ENCODE measurements at places on chromosomes 13 and 19.

DNA sequence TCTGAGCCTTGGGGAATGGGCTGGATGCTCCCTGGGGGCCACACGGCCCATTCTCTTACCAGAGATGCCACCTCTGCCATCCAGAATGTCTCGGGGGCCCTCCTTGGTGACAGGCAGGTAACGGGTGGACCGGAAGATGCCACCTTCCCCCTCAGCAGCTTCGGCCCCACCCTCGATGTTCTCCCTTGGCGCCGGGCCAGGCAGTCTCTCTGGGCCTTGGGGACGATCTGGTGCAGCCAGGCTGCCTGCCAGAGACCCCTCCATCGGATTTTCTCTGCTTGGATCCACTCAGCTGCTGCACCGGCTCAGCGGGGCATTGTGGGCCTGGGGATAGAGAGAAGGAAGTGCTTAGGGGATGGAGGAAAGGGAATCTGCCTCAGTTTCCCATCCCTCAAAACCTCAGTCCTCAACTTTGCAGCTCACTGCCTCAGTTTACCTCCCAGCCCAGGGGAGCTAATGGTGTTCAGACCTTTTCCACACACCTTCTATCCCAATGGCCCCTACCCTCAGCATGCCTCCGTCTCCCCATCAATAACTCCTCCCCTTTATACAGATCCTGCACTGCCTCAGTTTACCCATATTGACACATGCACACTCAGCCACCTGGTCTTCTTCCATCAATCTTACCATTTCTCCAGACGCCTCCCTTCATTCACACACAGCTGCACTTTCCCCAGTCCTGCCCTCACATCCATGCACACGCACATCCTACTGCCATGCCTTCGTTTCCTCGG lies 1.5 kb downstream of the WIZ start:
- DNase-seq, result no peak

- DNase-seq, result no peak
Measured at GRCh38 chr19:16497042-16497441, 848 bp downstream of the C19orf44 start.

GRCh38 chr13:87754097-87754496 lies 82.9 kb downstream of the SLITRK5 start:
- no peak for DNase-seq

DNA sequence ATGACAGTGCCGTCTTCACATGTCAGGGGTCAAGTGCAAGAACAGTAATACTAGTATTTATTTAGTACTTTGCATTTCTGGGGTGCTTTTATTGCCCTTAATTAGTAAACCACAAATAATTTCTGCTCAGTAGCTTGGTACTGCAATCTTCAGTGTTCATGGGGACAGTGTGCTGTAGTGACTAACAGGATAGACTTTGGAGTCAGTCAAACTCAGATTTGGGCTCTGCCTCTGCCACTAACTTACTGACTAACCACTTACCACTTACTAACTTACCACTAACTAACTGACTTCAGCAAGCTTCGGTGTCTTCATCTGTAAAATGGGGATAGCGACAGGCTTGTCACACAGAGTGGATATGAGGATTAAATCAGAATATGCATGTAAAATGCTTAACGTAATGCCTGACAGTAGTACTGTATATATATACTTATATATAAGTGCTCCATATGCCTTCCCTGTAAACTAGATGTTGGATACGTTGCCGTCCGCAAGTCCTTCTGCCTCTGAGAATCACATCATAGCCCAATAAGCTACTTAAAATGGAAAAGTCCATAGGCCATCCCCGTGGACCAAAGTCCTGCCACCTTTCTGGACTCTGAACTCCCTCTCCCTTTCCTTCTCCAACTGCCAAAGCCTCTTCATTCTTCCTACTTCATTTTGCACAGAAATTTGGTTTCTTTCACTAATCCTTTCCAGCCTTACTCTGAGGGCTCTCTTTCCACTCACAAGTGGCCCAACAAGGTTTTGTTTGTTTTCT lies 158.1 kb downstream of the ZIC5 start:
- DNase-seq, result no peak

DNA sequence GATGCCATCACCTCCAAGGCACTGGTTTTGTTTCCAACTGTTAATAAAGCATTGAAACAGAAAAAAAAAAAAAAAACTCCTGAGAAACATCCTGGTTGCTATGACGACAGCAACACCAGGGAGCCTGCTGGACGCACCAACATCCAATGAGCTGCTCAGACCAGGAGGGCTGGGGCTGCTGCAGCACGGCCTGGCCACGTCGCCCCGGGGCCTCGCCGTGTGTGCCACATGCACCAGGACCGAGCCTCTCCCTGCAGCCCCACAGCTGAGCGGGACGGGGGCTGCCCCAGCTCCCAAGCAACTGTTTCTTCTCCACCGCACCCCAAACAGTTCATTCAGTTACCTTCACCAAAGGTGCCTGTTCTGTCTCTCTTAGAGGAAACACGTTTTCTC lies 54.5 kb downstream of the RASA3 start:
- no peak for DNase-seq

DNA sequence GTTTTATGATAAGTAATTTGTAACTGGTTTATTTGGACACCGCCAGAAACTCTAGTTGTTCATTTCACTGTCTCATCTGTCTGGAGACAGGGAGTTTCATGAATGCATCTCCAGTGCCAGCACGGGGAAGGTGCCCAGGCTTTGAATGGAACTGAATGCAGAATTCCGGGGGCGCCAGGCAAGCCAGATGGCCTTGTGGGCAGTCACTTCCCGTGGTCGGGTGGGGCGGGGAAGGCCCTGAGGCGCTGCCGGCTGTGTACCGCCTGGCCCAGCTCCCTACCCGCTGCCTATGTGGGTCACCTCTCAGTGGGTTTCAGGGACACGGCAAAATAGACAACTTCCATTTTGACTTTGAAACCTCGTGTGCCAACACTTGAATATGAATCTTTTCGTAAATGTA lies 28.8 kb upstream of the MCF2L start:
- DNase-seq, result no peak

DNA sequence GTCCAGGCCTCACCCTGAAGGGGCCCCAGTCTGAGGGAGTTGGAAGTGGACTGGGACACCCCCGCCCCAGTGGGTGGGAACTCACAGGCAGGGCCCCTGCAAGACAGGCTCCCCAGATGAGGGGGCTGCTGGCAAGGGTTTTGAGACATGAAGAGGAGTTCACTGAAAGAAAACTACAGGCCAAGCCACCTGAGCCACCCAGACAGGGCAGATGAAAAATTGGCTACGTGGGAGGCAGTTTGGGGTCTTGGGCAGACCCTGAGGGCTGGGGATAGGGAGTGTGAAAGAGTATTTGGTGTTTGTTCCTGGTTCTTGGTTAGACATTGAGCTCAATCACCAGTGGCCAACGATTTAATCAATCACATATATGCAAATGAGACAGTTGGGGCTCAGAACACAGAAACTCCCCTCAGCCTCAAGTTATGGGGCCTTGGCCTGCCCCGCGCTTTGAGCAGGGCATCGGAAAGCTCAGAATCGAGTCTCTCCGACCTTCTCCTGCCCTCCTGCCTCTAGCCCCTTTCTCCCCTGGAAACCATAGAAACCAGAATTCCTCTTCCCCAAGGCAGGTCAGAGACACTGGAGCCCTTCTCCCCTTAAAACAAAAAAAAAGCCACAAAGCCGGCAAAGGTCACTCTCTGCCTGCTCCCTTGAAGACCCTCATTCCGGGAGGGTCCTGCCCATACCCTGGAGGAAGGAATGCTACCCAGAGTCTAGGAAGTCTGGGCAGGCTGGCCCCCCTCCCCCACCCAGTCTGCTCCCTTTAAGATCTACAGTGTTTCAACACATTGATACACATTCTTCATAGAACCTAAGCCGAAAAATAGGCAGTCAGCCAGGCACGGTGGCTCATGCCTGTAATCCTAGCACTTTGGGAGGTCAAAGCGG lies 1.3 kb upstream of the ISYNA1 start:
- DNase-seq, result no peak

DNA sequence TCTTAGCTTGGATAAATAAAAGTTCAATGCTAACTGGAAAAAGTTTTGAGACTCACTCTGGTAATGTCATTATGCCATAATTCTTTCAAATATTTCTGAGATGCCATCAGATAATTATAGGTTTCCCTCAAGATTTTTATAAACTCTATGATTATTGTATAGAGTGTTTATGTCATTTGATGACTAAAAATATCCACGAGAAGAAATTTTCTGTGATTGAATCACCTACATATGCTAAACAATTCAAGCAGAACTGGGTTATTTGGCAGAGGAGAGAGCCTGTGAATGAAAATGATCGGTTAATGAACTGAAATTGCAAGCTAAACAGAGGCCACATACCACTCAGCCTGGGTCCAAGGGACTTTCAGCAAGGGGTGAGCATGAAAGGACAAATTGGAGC lies 92.6 kb upstream of the TSC22D1 start:
- no peak for DNase-seq

DNA sequence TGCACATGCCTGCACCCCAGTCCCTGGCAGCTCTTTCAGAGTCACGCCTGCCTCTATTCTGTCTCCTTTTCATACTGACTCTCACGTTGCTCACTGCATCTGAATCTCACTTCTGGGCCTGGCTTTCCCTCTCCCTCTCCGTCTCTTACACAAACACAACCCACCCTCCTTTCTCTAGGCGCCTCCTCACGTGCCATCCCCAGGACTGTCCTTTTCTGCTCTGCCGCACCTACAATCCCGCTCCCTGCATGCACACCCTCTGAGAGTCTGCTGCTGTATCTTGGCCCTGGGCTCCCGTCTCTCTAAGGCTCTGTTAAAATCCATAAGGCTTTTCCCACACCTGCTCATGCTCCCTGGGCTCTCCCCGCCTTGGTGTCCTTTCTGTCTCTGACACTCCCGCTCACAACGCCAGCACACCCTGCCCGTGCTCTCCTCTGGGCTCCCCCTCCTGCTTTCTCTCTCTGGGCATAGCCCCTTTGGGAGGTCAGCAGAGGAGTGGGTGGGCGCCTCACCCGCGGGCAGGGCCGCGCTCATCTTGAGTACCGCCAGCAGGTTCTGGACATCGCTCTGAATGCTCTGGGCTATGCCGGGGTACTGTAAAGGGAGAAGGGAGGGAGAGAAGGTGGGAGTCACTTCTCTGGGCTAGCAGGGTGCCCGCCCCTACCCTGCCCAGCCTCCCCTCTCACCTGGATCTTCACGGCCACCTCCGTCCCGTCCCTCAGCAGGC lies 12.7 kb upstream of the NUMBL start:
- no peak for DNase-seq

DNA sequence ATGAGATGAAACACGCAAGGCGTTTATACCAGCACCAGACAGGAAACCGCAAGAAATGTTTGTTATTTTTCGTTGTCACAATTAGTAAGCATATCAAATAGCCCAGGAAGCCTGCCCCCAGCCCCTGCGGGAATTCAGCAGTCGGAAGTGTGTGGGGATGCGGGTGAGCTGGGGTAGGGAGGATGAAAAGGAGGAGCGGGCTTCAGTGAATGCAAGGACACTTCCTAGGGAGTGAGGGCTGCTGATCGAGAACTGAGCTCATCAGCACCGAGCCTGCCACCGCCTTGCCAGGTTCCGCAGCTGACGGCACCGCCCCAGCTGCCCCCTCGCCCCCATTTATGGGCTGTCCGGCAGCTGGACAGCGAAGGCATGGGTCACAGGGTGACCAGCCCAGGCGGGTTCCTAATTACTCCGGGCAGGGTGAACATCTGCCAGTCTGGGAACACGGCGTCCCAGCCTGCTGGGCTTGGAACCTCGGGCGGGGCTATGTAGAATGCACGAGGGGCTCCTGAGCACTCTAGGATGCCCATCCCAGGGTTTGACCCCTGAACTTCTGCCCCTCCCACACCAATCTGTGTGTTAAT lies 1.6 kb upstream of the BEST2 start:
- no peak for DNase-seq

- DNase-seq, result no peak
Measured at GRCh38 chr13:21078501-21078900, 17.1 kb upstream of the LATS2 start.

GRCh38 chr19:33344573-33344925 lies 29.0 kb upstream of the CEBPG start:
- no peak for DNase-seq

DNA sequence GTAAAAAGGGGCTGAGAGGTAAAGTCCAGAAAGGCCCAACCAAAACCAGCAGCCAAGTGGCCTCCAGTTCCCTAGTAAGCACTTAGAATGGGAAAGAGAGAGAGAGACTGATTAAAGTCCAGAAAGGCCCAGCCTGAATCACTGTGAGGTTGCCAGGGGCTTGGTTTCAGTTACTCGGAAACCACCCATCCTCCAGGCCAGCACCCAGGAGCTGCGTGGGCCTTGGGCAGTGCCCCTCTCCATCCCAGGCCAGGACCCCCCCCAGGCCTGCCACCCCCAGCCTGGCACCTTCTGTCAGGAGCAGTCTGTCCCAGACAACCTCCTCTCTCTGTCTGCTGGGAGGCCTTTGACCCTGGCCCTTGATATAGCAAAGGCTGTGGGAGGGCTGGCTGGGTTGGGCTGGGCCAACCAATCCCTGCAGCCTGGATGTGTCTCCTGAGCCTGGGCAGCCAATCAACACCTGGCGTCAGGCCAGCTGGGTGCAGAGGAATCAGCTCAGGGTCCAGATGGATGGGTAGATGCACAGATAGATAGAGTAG lies at the start of gene CYP4F2:
Gene CYP4F2, minus strand, starts transcription at position 337 of the 539 bp plus-strand sequence. CDS start 463 bp downstream, outside the sequence.
- no peak for DNase-seq

DNA sequence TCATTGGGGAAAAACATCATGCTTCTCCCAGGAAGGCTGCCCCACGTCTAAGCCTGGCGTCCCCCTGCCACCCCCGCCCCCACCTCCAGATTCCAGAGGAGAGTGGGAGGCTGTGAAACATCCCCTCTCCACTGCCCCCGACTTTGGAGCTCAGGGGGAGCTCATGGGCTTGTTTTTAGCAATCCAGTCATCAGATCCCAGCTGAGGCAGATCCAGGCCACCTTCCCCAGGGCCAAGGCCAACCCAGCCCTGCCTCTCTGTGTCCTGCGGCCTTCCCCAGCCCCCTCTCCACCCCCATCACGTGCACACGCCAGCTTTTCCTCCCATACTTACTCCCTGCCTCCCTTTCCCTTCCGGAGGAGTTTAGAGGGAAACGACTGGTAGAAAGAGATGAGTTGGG lies 38.8 kb downstream of the SHISA2 start:
- DNase-seq, result no peak

DNA sequence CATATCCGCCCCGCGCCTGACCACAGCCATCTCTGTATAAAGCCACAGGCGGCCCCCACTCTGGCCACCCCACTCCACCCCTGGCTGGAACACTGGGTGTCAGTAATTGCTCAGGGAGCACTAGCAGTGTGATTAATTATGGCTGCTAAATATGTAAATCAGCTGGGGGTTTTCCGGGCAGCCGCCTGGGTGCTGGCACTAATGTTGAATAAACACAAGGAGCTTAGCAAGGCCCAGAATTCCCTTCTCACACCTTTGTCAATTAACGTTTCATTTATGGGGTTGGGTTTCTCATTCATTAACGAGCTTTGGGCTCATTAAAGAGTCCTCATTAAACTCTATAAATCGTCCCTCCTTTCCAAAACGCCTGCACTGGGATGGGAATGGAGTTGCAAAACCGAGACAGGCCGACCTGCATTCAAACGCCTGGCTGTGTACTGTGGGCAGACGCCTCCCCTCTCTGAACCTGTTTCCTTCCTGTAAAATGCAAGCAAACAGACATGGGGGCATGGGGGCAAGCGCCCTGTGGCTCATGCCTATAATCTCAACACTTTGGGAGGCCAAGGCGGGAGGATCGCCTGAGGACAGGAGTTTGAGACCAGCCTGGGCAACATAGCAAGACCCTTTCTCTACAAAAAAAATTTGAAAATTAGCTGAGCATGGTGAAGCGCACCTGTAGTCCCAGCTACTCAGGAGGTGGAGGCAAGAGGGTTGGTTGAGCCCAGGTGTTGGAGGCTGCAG lies 17.7 kb upstream of the OLFM2 start:
- no peak for DNase-seq

GRCh38 chr13:32017474-32017873 lies 14.1 kb upstream of the FRY start:
- DNase-seq, result no peak

- no peak for DNase-seq
Measured at GRCh38 chr19:32709032-32709431, 10.5 kb upstream of the TDRD12 start.

GRCh38 chr13:64675255-64675892 lies 2554.8 kb downstream of the PCDH9 start:
- DNase-seq, result no peak
